ENCODE measurements at places on chromosomes 1 and 21. TPM values are rescaled to one million over a fixed set of nuclear protein-coding genes. Genes with fewer than 3 reads are reported as not detected.

Gene LCE3D
- polyA plus RNA-seq: 9.3 TPM

Gene RTCA
- polyA plus RNA-seq: 32.8 TPM

Gene S100A14
- polyA plus RNA-seq: 2,480 TPM

Gene DNASE2B
- polyA plus RNA-seq: not detected

Gene LCE1C
- 3.9 TPM for polyA plus RNA-seq

Gene CTTNBP2NL
- 6.7 TPM for polyA plus RNA-seq

Gene MTF2
- polyA plus RNA-seq: 4.6 TPM

Gene IL24
- polyA plus RNA-seq: 2.2 TPM

Gene ATAD3C
- 0.78 TPM for polyA plus RNA-seq

Gene PPIE
- polyA plus RNA-seq: 77.8 TPM

Gene MPL
- polyA plus RNA-seq: not detected

Gene GSTM4
- polyA plus RNA-seq: 10.9 TPM

Gene STPG1
- polyA plus RNA-seq: 14.0 TPM

Gene GPR3
- polyA plus RNA-seq: 2.9 TPM

Gene HOOK1
- polyA plus RNA-seq: 1.9 TPM

Gene OPTC
- polyA plus RNA-seq: not detected

Gene OSCP1
- 4.9 TPM for polyA plus RNA-seq

Gene GDAP2
- polyA plus RNA-seq: 6.9 TPM

Gene MIXL1
- 0.07 TPM for polyA plus RNA-seq

Gene SEMA4A
- 9.3 TPM for polyA plus RNA-seq

Gene SELP
- not detected for polyA plus RNA-seq

Gene PROK1
- not detected for polyA plus RNA-seq

Gene NBPF4
- polyA plus RNA-seq: not detected

Gene CAPN9
- not detected for polyA plus RNA-seq

Gene SYNJ1
- polyA plus RNA-seq: 2.0 TPM

Gene CD34
- polyA plus RNA-seq: 0.07 TPM

Gene TTC22
- polyA plus RNA-seq: 3.2 TPM

Gene TRNP1
- polyA plus RNA-seq: 102 TPM

Gene HCN3
- polyA plus RNA-seq: 2.3 TPM

Gene NID1
- 3.4 TPM for polyA plus RNA-seq

Gene MROH9
- not detected for polyA plus RNA-seq

Measured in foreskin keratinocyte (primary cell).